ENCODE measurements at places on chromosomes 5 and 9.

DNA sequence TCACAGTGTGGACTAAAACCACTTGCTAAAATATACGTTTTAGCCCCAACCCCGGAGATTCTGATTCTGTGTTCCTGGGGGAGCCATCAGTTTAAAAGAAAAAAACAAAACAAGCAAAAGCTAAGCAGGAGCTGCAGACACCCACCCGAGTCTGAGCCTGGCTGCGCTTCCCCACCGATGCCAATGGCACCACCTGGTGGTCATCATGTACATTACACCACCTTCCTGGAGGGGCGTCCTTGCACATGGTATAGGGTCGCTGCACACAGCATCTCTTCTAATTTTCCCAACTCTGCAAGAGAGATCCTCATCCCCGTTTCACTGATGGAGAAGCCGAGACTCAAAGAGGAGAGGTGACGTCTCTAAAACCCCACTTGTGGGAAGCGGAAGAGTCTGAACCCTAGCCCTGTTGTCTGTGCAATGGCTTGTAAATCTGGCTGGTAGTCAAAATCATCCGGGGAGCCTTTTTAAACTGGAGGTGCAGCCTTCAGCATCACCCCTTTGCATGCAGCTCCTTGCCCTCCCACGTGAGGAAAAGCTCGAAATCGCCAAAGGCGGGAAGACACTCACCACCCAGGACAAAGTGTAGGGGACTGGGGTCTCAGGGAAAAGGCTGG is 23.1 kb upstream of the CNOT6 start:
- DNase-seq: no peak

DNA sequence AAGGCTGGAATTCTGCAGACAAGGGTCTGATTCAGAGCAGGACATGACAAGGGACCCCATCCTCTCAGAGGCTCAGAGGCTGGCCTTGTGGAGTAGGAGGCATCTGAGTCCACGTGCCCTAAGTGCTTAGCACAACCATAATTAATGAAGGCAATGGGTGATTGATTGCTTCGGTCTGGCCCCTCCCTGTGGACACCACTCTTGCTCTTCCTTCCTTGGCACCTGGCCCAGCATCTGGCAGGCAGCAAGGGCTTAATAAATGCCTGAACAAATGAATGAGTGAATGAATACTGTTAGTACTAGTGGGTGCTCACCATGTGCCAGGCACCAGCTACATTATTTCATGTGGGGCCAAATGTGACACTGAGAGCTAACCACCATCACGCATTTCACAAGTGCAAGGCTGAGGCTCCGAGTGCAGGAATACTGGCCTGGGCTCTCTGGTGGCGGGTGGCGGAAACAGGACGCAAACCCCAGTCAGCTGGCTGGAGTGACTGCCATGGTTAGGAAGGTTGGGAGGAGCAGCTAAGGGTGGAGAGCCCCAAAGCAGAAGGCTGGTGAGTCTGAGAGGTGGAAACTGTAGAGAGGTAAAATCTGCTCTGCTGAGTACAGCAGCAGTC is 53.6 kb downstream of the ASS1 start:
- no peak for DNase-seq

GRCh38 chr5:143201589-143201988 is 201.9 kb downstream of the NR3C1 start:
- no peak for DNase-seq

- no peak for DNase-seq
Measured at GRCh38 chr5:179453616-179454015, 96.7 kb upstream of the RUFY1 start.

DNA sequence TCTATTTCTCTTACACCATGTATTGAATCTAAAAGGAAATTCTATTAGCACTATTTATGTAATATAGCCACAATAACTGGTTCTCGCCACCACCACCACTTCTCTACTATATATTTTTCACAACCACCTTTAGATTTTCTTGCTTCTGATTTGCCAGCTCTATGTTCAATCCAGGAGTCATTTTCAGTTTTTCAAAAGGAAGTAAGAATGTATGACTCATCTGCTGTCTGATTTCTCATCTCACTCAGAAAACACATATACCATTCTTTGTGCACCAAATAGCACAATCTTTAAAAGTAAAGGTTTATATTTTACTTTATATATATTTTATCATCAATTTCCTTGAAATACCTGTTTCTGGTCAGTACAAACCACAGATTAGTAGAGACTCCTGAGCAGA is 1127.5 kb downstream of the TAF11L14 start:
- DNase-seq: no peak

DNA sequence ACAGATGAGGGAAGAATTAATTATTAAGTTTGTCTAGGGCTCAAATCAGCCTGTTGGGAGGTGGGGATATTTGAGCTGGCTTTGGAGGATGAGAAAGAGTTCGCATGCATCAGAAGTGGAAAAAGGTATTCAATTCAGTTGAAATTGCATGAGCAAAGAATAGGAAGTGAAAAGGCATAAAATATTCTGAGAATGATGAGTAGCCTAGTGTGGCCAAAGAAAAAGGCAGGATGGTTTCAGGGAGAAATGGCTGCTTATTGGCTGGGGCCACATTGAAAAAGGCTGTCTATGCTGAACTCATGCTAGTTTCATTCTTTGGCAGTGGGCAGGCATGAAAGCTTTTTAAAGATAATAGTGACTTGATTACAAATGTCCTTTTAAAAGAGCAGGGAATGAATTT is 235.4 kb upstream of the RIOK2 start:
- DNase-seq: no peak

- no peak for DNase-seq
Measured at GRCh38 chr5:15720515-15720914, 220.5 kb downstream of the FBXL7 start.

GRCh38 chr9:129052592-129052991 is 16.2 kb downstream of the MIGA2 start:
- DNase-seq: peak; percentile 80

DNA sequence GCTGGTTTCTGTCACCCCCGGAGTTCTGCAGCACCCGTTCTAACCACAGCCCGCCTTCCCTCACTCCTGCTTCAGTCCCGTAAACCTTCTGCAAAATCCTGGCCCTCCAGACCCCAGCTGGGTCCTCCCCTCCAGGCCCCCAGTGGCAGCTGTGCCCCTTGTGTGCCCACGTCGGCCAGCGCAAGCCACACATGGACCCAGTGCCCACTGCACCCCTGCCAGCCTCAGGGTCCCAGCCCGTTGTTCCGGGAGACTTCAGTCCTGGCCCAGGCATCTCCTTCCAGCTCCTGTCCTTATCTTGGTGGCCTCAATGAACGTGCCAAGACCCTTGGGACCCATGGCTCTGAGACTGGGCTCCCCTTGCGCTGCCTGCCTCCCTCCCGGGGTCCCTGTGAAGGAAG is 43.2 kb downstream of the EXD3 start:
- DNase-seq: no peak

GRCh38 chr5:139091439-139092156 is 106.6 kb downstream of the SIL1 start:
- DNase-seq: no peak

DNA sequence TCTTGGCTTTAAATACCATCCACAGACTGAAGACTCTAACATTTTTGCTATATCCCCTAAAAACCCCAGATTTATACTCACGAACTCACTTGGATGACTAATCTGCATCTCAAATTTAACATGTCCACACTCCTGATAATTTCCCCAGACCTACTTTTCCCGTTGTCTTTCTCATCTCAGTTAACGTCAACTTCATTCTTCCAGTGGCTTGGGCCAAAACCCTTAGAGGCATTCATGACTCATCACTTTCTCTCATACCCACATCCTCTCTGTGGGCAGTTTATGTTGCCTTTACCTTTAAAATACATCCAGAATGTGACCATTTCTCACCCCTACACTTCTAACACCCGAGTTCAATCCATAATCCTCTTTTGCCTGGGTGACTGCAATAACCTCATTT is 96.7 kb downstream of the EDIL3 start:
- DNase-seq: peak; percentile 46

- no peak for DNase-seq
Measured at GRCh38 chr5:116313366-116313765, 228.5 kb downstream of the COMMD10 start.

DNA sequence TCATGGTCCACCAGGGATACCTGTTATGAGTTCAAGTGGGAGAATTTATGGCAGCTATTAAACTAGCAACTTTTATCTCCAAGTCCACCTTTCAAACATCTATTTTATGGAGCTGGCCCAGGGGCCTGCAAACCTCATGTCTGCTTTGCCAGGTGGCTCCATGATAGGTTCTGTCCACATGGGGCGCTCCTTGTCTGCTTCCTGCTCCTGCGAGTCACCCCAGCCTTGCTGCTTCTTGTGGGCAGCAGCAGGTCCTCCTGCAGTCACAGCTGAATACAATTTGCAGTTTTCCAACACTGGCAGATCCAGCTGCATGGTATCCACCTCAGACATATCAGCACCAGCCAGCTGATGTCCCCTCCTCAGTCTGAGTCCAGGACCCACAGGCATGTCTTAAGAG is 39.6 kb upstream of the FRRS1L start:
- DNase-seq: no peak

DNA sequence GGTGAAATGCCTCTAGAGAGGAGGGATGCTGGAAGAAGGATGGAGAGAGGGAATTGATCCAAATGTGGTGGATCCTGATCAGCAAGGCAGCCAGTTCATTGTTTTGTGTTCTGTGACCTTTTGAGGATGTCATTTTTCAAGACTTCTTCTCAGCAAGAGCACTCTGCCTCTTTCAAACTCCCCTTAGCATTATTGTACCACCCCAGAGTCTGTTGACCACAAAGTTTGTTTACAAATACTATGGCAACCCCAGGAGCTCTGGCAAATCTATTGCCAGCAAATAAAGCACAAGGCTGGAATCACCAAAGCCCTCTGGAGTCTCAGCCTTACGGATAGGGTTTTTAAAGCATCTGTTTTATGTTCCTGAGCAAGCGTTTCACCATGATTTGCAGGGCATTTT is 76.2 kb upstream of the SLC1A3 start:
- no peak for DNase-seq

- no peak for DNase-seq
Measured at GRCh38 chr5:93586736-93587596, 3.9 kb downstream of the NR2F1 start.

DNA sequence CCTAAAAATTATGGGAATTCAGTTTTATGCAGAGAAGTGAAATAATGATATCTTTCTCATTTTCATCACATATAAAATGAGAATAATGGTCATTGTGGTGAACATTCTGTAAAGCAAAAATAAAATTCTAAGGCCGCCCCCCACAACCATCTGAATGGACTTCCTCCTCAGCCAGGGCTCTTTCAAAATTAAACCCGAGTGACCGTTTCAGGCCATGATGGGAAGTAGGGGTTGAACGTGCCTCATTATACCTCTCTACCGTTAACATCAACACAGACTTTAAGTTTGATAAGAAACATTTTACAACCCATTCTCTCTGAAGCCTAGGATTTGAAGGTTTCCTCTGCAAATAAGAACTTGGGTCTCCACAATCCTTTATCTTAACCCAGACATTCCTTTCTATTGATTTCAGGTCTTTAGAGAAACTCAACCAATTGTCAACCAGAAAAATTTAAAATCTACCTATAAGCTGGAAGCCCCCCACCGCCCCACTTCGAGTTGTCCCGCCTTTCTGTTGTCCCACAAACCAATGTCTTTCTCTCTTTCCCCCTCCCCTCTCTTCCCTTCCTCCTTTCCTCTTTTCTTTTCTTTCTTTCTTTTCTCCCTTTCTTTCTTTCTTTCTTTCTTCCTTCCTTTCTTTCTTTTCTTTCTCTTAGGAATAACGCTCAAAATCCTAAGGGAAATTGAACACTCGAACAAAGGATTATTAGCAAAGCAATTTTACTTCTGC is 1.7 kb upstream of the TMCO6 start:
- DNase-seq: no peak
